ENCODE measurements at places on chromosomes 1 and 21.

GRCh38 chr1:193212637-193213036, 26.2 kb upstream of the B3GALT2 start:
- no peak for DNase-seq

GRCh38 chr21:38075833-38076587, 159.8 kb upstream of the KCNJ6 start:
- DNase-seq = no peak

DNA sequence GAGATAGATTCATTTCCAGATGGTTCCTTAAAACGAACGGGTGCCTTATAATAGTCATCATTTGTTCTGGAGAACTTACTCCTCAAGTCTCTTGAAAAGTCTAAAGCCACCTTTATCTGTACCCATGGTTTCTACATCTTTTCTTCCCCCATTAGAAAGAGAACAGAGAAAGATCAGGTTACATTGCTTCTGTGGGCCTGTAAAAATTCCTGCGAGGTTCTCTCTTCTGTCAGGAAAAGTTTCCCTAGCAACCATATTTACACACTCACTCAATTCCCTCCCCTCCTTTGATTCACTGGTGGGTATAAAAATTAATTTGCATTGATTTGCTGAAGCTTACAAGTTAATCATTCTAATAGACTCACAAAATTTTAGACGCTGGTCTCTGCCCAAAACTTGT, 6.7 kb downstream of the PHC2 start:
- DNase-seq = no peak

- no peak for DNase-seq
These were observed 497 bp upstream of the C1orf115 start for GRCh38 chr1:220689666-220690065.

- no peak for DNase-seq
These were observed 86.1 kb upstream of the KIAA0040 start for GRCh38 chr1:175278734-175279116.

- no peak for DNase-seq
These were observed 68.8 kb downstream of the MAB21L3 start for GRCh38 chr1:116179964-116180363.

DNA sequence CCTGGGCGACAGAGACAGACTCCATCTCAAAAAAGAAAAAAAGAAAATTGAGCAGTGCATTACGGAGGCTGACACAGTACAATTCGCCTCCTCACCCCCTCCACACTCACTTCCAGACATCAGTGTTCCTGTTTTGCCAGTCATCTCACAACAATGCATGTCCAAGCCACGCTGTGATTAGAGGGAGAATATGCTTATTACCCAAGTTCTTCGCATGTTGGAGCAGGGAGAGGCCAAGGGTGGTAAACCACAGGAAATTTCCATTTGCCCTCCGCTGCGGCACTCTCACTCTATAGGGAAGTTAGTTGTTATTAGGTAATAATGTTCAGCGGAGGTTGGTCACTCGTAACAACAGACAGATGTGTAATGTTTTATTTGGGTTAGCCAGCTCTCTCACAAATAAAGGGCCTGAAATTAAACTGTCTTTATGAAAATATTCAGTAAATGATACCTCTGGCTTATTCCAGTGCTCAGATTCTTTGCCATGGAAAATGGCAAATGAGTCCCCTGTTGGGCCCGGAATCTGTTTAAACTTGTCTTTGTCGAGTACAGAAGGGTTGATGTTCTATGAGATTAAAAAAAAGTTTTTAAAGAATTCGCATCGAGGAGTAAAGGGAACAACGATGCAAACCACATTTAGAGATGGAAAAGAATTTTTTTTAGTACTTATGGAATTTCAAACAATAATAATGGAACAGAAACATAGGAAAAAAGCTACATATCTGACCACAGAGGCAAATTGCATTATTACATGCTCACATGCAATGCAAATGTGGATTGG, 33.1 kb downstream of the KCNJ15 start:
- DNase-seq = peak; percentile 98

GRCh38 chr1:31596737-31597097, 20.4 kb downstream of the TINAGL1 start:
- DNase-seq = no peak

GRCh38 chr1:23421753-23422240, 2.8 kb downstream of the TCEA3 start:
- DNase-seq = peak; percentile 23

DNA sequence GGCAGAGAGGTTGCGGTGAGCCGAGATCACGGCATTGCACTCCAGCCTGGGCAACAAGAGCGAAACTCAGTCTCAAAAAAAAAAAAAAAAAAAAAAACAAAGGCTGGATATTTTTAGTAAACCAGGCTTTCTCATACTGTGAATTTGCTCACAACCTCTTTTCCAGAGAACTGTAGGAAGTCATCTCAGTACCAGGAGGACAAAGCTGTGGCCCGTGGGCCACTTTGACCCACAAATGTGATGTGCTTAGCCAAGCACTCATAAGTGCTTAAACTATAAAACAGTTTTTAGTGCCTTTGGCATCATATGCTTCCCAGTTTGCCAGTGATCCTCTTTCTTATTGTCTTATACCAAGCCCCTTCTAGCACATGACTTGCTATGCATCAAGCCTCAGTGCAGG, 46.5 kb downstream of the RNF11 start:
- DNase-seq = no peak

DNA sequence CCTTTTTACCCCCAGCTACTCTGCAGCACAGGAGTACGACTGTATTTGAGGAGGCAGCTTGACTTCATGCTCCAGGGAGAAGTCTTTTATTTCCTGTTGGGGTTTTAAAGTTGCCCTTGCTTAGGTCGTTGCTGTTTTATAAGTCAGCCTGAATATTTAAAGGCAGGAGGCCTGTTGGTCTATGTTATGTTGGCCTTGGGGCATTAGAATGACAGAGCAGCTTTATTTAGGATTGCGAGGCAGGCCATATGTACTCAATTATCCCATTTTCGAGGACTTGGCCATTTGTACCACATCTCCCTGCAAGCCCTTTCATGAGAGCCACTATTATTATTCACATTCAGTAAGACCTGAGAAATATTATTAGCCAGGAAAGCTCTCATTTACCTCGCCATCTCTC, 47.0 kb downstream of the KIF26B start:
- no peak for DNase-seq

DNA sequence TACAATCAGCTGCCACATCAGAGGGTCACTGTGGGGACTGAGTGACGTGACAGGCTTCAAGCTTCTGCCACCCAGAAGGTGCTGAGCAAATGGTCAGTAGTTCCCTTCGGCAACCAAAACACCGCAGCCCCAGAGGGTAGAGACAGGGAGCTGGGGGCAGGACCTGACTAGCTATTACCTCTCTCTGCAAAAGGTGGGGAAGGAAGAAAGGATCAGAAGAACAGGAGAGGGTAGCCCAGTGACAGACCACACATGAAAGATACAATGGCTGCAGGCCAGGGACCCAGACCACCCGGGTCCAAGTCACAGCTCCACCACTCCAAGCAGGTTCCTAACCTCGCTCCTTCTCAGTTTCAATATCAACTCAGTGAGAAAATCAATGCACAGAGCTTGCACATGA, 377.1 kb downstream of the NPHP4 start:
- DNase-seq = no peak

DNA sequence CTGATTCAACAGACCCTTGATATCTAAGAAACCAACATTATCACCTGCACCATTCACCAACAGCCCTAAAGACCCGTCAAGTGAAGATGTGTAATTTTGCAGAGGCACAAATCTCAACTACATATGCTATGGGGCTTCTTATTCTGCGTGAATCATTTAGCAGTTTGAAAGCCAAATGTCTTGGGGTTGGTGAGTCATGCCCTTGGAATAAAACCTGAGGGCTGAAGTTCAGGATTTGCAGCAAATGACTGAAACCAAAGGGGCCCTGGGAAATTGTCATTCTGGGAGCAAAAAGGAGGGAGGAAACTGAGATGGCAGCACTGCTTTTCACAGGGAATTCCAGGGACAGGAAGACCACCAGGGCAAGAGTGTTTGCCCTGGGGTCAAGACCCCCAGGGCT, 79.2 kb upstream of the TNR start:
- no peak for DNase-seq

- no peak for DNase-seq
These were observed 48.0 kb upstream of the ITPKB start for GRCh38 chr1:226787071-226787470.

DNA sequence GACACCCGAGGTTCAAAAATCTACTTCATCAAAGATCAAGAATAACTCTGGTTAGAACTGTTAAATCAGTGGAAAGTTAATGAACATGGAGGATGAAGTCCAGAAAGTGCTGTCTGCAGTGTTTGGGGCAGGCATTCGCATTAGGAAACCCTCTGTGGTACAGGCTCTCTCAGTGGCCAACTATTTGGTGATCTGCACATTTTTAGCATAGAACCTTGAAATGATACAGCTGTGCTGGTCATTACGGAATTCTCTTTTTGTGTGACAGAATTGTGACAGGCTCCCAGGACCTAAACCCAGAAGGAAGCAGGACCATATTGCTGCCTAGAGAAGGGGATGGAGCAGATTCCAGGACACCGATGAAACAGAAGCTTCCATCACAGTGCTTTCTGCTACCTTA, 89.0 kb downstream of the SLC45A1 start:
- no peak for DNase-seq

GRCh38 chr21:38914528-38915293, 109.0 kb downstream of the ETS2 start:
- DNase-seq = peak; percentile 75

DNA sequence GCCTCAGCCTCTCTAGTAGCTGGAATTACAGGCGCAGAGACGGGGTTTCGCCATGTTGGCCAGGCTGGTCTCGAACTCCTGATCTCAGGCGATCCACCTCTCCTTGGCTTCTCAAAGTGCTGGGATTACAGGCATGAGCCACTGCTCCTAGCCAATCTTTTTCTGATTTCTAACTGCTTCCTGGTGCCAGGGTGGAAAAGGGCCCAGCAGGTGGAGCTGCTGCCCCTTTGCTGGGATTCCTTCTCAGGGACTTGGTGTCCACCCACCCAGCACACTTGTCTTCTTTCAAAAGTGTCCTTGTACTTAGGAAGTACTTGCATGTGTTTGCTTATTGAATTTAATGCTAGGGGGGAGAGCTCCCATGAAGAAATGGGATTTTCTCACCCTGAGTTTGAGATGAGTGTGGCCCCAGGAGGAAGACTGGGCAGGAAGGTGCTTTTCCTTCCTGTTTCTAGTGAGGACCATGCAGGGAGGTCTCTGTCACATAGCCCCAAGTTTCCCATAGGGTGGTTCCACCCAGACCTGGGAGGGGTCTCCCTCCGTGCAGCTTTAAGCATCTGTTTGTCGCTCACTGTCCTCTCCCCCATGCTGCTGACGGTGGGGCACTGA, 14.2 kb downstream of the UTP11 start:
- peak; percentile 68 for DNase-seq

DNA sequence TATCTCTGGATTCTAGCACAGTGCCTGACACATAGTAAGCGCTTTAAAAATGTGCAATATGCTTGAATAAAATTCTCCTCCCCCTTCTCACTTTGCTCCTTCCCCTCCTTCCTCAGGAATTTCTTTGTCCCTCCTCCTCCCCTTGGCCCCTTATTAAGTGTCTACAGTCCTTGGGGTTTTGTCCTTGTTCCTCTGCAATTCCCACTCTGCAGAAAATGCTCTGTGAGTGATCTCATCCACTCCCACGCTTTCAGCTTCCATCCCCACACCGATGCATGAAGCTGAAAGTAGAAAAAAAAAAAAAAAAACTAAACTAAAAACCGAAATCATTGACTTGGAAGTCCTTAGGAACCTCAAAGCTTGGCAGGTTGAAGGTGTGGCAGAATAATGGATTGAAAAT, 273.6 kb downstream of the RRAGC start:
- DNase-seq = no peak

- peak; percentile 71 for DNase-seq
These were observed 59.2 kb downstream of the ABCA4 start for GRCh38 chr1:94061513-94062443.

DNA sequence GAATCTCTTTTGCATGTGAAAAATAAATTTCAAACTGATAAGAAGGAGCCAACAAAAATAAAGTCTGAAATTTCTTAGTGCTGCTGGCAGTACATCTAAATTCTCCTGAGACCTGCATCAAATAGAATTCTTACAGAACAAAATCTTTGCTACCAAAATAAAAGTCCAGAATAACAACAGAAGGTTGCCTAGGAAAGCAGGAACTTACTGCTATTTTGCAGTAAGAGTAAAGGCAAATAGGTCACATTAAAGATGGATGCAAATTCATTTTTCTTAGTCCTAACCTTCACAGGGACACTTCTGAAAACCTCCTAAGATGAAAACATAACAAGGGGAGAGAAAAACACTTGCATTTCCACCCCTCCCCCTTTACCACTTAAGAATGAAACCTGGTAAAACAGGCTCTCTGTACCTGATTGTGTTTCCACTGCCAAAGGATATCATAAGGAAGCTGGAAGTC, 59.0 kb downstream of the RUSC1 start:
- DNase-seq = no peak

DNA sequence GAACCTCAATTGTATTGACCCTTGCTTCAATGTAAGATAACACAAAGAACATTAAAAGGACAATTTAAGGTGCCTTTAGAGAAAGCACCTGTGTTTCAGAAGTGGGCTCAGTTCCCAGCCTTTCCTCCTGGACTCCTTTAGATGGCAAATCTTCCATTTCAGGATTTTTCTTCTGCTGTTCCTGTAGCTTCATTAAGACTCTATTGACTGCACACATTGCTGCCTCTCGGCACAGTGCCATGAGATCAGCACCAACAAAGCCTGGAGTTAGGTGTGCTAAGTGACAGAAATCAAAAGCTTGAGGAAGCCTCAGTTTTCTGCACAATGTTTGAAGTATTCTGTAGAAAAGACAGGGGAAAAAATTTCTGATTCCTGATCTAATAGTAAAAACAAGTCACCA, 40.6 kb downstream of the NVL start:
- DNase-seq = no peak

- no peak for DNase-seq
These were observed 107.1 kb downstream of the NIBAN1 start for GRCh38 chr1:184866991-184867788.

DNA sequence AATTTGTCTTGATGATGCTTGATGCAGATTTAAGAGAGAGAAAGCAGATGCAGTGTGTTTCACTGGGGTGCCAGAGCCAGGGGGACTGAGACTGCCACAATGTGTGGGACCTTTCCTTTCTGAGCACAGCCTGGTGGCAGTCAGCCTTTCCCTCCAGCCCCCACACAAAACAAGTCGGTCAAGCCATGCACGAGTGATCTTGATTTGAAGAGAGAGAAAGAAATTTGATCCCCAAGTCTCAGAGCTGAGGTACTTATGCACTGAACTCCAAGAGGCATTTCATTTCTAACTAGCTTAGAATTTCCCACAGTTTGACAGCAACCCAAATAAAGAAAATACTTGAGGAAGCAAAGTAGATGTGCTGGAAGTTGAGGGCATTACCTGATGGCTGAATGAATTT, 193.8 kb downstream of the ST6GALNAC3 start:
- no peak for DNase-seq

DNA sequence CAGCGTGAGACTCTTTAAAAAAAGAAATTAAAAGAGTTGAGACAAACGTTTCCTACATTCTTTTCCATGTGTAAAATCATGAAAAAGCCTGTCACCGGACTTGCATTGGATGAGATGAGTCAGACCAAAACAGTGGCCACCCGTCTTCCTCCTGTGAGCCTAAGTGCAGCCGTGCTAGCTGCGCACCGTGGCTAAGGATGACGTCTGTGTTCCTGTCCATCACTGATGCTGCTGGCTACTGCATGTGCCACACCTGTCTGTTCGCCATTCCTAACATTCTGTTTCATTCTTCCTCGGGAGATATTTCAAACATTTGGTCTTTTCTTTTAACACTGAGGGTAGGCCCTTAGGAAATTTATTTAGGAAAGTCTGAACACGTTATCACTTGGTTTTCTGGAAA, 31.2 kb downstream of the IFNAR1 start:
- DNase-seq = no peak

GRCh38 chr1:160794376-160794775, 1.6 kb upstream of the LY9 start:
- no peak for DNase-seq

Measured in inflammatory macrophage (primary cell).